Keratinocyte (primary cell): ENCODE measurements at places on chromosomes 12 and 14. TPM values are rescaled to one million over a fixed set of nuclear protein-coding genes. Genes with fewer than 3 reads are reported as not detected.

The GLIPR1L1 gene
- not detected in 3 replicates for polyA plus RNA-seq

The RAD51B gene
- polyA plus RNA-seq, result 7.1 to 13.3 TPM (median 10.1 TPM) in 3 replicates

The CDK2 gene
- 34.3 to 49.3 TPM (median 47.3 TPM) in 3 replicates for polyA plus RNA-seq

The SMCO2 gene
- polyA plus RNA-seq, result 0.22 to 0.70 TPM (median 0.49 TPM) in 3 replicates

The RPGRIP1 gene
- 0.07 TPM in 1 of 3 replicates, not detected in the others for polyA plus RNA-seq

The SIX1 gene
- 0.01 to 0.04 TPM in 2 of 3 replicates, not detected in the other for polyA plus RNA-seq

The GLT8D2 gene
- polyA plus RNA-seq, result 1.1 to 1.4 TPM (median 1.2 TPM) in 3 replicates

The CCDC196 gene
- not detected in 3 replicates for polyA plus RNA-seq

DNA sequence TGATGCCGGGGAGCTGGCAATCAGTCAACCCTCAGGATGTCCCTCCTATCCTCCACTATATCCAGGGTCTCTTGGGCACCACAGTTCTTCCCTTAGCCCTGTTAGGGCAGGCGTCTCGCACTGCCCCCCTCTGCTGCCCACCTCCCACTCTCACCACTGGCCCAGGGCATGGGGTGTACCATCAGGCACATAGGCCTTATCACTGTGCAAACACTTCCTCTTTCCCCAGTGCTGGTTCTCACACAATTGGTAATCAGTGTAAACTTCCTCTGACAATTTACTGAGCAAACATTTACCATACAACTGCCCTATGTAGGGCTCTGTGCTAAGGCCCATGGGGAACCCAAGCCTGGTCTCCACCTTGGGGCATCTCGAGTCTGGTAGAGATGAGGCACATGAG, 20.1 kb upstream of the TMED10 start:
- DNase-seq, result no peak

- DNase-seq, result no peak
Measured at GRCh38 chr12:128726886-128727285, 96.9 kb downstream of the SLC15A4 start.

DNA sequence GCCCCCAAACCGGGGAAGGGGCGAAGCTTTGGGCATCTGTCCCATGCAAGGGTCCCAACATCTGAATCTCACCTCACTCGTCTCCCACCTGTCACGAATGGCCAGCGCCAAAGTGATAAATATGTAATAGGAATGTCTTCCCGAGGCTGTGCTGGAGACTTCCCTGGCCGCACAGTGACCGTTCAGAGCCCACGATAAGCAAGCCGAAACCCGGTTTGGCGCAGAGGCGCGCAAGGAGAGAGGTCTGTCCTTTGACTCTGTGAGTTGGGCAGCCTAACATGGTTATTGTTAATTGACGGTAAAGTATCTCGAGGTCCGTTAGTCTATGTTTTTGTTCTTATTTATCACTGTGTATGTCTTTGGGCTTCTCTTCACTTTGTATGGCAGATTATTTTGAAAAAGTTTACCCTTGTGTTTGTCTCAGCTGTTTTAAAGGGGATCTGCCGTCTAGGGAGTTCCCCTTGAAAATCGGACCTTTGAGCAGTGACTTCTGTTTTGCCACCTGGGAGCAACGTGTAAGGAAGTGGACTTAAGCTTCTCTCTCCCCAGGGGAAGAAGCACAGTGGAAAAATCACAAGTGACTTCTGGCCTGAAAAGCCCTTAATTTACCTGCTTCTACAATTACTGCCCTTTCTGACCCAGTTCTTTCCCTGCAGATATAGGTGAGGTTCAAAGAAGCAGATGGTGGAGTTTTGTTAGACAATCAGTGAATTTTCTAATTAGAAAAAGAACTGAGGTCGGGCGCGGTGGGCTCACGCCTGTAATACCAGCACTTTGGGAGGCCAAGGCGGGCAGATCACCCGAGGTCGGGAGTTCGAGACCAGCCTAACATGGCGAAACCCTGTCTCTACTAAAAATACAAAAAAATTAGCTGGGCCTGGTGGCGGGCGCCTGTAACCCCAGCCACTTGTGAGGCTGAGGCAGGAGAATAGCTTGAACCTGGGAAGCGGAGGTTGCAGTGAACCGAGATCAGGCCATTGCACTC, 1.1 kb upstream of the TM9SF1 start:
- DNase-seq, result no peak

DNA sequence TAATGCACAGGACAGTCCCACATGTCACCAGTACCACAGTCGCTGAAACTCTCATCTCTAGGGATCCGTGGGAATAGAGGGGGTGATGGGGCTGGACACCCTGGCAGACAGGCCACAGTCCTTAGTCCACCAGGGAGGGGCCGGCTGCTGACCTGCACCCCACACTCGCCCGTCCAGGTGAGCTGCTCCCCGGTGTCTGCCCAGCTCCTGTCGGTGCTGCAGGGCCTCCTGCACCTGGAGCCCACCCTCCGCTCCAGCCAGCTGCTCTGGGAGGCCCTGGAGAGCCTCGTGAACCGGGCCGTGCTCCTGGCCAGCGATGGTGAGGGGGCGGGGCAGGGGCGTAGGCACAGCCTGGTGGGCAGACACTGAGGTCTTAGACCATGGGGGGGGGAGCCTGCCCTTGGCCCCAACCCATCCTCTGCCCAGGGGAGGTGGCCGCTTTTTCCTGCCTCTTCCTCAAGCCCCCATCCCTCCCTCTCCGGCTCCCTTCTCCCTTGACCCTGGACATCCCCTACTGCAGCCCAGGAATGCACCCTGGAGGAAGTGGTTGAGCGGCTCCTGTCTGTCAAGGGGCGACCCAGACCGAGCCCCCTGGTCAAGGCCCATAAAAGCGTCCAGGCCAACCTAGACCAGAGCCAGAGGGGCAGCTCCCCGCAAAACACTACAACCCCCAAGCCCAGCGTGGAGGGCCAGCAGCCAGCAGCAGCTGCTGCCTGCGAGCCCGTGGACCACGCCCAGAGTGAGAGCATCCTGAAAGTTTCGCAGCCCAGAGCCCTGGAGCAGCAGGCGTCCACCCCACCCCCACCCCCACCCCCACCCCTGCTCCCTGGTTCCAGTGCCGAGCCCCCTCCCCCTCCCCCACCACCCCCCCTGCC, 17.1 kb upstream of the ADSS1 start:
- DNase-seq, result no peak

GRCh38 chr12:25811656-25812126, 146.8 kb upstream of the RASSF8 start:
- DNase-seq, result no peak

DNA sequence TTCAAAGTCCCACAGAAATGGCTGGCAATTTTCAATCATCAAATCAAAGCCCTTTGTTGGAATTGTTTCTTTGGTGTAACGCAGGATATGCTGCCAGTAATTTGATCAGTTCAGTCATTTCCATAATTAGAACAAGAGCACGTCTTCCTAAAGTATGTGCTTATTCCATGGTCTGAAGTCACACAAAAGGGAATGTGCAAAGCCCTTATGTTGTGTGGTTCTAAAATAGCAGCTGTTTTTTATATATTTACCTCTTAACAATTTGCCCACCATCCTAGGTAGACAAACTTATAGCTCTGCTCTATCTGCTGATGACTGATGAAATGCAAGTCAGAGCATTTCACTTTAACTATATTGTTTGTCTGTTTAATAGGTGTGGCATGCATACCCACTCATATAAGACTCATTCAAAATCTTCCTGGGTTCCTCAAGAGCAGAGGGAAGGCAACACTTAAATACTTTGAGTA, 176.1 kb upstream of the SLC38A2 start:
- no peak for DNase-seq
